ENCODE measurements at places on chromosomes 4 and X.
A peak's percentile ranks its signal among the peaks of the same experiment; 100 is the strongest.

DNA sequence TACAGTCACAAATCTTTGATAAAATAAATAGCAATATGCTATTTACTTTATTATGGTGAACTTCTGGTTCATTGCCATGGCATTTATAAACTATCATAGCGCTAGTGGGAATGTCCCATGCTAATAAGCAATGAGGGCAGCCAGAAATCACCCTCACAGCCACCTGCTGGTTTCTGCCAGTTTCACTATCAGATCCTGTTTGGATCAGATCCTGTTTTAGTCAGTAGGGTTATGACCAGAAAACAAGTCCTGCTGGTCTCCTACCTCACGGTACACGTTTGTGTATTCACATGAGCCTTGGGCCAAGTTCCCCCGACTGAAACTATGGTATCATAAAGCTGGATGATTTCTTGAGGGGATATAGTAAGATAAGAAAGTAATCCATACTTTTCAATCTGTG is 17.7 kb downstream of the FOXR2 start:
- DNase-seq, result no peak

- no peak for DNase-seq
Observed at GRCh38 chr4:101711590-101712260, 78.8 kb upstream of the BANK1 start.

- no peak for DNase-seq
Observed at GRCh38 chr4:52714597-52715254, 36.5 kb downstream of the ERVMER34-1 start.

DNA sequence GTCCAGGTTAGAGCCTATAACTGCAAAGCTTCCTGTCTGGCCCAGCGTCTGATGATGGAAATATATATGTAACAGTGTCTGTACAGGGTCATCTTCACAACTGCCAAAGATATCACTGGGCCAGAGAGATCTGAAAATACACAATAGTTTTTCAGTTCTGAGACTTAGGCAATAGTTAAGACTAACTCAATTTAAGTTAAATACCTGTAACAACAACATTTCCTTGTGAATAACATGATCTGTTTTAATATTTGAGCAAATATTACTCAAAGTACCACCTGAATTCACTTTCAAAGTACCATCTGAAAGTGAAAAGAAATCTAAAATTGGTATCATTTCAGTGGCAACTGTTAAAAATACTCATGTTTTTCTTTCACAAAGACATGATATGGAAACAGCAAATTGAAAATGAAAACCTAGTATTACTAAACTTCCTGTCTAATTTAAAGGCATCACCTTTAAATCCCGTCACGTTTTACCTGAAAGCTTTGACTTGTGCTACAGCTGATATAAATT is 9.6 kb downstream of the ZAR1 start:
- no peak for DNase-seq

DNA sequence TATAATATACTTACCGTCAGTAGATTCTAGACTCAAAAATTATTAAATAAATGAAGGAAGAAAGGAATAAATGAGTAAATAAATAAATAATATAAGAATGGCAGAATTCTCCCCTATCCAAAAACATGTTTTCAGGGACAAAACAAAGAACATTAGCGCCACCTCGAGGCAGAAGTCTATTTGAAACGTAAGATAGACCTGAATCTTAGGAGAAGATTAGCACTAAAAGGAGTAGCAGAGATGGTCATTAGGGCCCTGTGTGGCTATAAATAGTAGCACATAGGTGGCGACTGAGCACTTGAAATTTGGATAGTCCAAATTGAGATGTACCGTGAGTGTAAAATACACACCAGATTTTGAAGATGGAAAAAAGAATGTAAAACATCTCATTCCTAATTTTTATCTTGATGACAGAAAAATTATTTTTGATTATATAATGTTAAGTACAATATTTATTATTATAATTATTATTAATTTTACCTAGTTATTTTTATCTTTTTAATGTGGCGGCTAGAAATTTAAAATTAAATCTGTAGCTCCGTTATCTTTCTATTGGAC is 24.3 kb upstream of the SRD5A3 start:
- DNase-seq, result peak; percentile 83

GRCh38 chr4:71689822-71690221 is 94.1 kb downstream of the GC start:
- DNase-seq, result peak; percentile 50

DNA sequence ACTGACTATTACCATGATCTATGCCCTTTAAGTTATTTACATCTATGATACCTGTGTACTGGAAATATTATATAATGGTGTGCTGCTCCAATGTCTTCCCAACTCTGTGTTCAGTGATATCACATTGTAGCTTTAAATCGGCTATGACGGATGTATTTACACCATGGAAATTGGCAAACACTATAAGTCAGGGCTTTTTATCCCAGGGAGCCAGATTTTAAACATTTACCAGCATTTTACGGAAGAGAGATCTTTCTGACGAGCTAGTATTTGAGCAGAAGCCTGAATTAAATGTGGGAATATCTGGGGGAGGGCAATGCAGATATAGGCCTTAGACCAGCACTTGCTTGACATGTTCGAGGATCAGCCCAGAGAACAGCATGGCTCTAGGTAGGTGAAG is 7.7 kb upstream of the PGM2 start:
- no peak for DNase-seq

- peak; percentile 23 for DNase-seq
Observed at GRCh38 chr4:163107754-163108153, 58.9 kb downstream of the NAF1 start.

DNA sequence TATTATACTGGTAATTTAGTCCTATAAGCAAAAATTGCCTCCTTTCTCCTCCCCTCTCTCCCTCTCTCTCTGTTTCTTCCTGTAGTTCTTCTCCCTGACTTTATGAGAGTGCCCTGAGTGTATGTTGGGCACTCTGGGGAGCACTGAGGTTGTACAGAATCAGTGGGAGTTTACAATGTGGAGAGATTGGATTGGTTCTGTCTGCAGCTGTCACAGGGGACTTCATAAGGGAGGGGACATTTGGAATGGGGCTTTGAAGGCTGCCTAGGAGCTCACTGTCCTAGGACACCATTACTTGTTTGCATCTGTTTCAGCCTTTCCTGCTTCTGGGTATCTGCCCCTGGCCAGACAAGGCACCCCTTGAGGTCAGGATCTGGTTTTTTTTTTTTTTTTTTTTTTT is 22.9 kb downstream of the SH3TC1 start:
- no peak for DNase-seq

GRCh38 chr4:31362756-31363155 is 642.6 kb downstream of the PCDH7 start:
- no peak for DNase-seq

DNA sequence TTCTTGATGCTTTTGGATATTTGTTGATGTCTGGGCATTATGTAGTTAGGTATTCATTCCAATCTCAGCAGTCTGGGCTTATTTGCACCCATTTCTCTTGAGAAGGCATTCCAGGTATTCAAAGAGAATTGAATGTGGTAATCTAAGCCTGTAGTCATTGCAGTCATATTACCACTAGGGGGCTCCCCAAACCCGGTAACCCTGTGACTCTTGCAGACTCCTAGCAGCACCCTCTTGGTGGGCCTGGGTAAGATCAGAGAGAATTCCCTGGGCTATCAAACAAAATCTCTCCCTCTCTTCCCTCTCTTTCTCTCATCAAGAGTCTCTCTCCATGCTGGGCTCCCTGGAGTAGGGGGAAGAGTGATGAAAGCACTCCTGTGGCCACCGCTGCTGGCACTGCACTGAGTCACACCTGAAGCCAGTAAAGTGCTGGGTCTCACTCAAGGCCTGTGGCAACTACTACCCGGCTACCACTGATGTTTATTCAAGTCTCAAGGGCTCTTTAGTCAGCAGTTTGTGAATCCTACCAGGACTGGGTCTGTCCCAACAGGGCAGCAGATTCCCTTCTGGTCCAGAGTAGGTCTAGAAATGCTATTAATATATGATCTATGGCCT is 187.7 kb upstream of the NUDT10 start:
- DNase-seq, result peak; percentile 23

GRCh38 chr4:156766846-156767245 is 204.8 kb downstream of the PDGFC start:
- no peak for DNase-seq

- no peak for DNase-seq
Observed at GRCh38 chr4:31791666-31792065, 1071.5 kb downstream of the PCDH7 start.

- DNase-seq, result peak; percentile 93
Observed at GRCh38 chr4:53185869-53186585, 179.8 kb downstream of the SCFD2 start.

DNA sequence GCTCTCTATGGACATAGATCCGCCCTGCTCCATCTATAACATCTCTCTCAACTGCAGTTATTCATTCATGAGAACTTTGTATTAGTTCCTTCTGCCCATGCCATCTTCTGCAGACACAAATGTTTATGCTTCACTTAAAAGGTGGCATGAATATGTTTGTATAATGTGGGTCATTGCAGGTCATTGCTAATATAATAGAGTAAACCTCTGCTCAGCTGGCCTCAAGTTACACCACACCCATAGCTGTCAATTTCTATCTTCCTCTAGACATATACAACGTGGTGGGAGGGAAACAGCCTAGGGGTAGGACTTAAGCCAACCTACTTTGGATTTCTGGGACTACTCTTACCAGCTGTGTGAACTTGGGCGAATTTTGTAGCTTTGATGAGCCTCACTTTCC is 129.8 kb downstream of the ATXN3L start:
- no peak for DNase-seq

DNA sequence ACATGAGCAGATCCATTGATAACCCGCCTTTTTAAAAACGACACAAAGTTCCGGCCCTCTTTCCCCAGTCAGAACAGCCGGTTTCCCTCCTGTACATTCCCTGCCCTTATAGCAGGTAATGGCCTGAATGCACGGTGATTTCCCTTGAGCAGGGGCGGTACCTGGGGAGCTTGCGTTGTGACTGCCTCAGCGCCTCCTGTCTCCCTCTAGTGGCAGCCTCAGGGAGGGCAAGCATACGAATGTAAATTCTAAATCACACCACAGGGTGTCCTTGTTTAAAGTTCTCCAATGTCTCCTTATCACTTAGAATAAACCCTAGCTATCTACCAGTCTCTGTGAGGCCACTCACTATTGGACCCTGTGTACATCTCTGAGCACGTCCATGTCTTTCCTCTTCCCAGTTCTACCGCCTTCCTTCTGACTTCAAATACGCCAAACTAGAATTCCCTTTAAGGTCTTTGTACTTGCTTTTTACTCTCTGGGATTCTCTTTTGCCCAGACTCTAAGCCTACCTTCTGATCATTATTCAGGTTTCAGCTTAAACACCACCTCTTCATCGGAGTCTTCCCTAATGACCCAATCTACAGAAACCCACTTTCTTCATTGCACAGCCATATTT is 18.4 kb upstream of the LDB2 start:
- DNase-seq, result no peak

GRCh38 chr4:154872198-154872597 is 91.1 kb downstream of the RBM46 start:
- DNase-seq, result no peak

DNA sequence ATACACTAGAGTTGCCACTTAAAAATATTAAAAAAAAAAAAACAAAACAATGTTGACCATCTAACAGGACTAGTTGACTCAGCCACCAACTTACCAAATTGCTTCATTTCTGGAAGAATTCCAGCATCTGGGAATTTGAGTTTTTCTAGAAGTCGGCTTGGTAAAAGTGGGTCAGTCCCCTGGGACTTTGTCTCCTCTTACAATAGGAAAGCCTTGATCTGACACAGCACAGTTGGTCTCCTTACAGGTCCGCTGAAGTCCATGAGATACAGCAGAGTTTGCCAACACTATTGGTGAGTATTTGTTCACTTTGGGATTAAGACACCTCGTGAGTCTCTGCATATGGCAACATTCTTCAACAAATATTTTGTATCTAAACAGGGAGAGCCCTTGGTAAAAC is 18.2 kb upstream of the DDIT4L start:
- DNase-seq, result peak; percentile 30

DNA sequence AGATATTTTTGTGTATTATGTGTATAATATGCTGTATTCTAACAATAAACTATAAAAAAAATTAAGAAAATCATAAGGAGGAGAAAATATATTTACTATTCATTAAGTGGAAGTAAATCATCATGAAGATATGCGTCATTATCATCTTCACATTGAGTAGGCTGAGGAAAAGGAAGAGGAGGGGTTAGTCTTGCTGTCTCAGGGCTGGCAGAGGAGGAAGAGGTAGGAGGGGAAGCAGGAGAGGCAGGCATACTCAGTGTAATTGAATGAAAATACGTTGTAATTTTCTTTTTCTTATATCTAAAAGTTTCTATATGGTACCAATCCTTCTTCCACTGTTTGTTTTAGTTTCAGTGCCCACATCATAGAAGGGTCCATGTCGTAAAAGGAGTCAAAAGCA is 9.8 kb upstream of the TMEM185A start:
- no peak for DNase-seq

GRCh38 chr4:67779631-67780030 is 25.4 kb upstream of the GNRHR start:
- DNase-seq, result no peak

DNA sequence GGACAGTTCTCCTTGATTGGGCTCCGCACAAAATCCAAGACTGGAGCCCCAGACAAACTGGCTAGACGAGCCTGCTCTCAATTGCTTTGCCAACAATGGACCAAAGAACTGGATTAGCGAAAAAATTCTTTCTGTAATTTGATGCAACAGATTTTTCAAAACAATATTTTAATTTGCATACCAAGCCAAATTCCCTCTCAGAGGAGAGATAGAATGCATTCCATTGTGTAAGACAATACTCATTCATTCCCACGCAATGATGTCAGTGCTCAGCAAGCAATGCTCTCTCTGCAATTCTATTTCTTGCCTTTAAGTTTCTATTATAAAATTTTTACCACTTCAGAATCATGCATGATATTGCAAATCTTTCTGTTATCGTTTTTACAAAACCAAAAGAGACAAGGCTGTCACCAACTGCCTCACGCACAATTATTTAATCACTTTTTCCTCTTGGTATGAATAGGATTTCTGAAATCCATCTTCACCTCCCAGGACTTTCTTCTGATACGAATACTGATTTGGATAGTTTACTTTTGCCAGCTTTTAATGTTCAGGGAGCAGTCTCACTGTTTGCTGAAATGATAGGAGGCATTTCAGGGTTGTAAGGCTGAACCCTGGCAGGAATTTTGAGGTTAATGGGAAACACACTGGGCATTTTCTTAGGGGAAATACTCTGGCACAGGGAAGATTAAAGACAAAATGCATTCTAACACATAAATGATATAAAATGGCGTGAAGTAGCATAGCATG is 46.1 kb upstream of the HCCS start:
- DNase-seq, result peak; percentile 87

DNA sequence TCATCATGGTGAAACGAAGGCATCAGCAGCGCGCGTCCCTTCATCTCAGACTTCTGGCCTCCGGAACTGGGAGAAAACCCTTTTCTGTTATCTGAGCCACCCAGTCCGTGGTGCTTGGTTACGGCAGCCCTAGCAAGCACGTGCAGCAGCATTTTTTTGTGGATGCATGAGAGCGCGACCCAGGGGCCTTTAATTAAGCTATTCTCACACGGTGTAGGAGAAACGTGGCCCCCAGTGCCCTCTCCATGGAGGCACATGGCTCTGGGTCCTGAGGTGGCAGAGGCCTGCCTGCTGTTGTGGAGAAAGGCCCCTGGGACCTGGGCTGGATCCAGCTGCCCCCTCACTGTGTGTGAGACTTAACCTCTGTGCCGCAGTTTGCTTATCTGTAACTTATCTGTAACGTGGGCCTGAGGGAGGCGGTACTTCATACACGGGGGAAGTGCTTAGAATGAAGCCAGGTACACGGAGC is 9.5 kb downstream of the CLCN4 start:
- no peak for DNase-seq

- peak; percentile 95 for DNase-seq
Observed at GRCh38 chr4:159398236-159398638, 295.4 kb downstream of the RAPGEF2 start.

Data from fibroblast of skin of back (primary cell).